Activated T-helper 2 cell treated with anti-CD3 and anti-CD28 coated beads, Interferon-gamma antibody, Interleukin-2, Interleukin-4, amounts not matched to agents 10 μg/mL and 5 μg/mL and 100 μg/mL, durations not matched to agents 14 hours and 24 hours and 36 hours (primary cell): ENCODE measurements at places on chromosomes 1 and 21. TPM values are rescaled to one million over a fixed set of nuclear protein-coding genes. Genes with fewer than 3 reads are reported as not detected.

GRCh38 chr1:150981805-150982712, at the start of gene ANXA9:
TSS of gene ANXA9 (plus strand) at chr1:150982292. CDS start at chr1:150983106, 814 bp downstream.
- H3K27me3 ChIP-seq = no peaks in the 10 kb centered on the region
- H3K27ac ChIP-seq = no peak within 1 kb of the TSS
- no peak for DNase-seq
- peaks cover 11% of the 10 kb centered on the region for H3K4me1 ChIP-seq

DNA sequence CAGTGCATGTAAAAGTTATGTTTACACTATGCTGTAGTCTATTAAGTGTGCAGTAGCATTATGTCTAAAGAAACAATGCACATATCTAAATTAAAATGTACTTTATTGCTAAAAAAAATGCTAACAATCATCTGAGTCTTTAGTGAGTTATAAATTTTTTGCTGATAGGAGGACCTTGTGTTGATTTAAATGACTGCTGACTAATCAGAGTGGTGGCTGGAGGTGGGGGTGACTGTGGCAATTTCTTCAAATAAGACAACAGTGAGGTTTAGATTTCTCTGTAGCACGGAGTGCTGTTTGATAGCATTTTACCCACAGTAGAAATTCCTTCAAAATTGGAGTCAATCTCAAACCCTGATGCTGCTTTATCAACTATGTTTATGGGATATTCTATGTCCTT, 37.0 kb downstream of the HS2ST1 start:
- H3K4me1 ChIP-seq = peaks cover 2% of the 10 kb centered on the region
- no peak overlapping the region for H3K4me3 ChIP-seq
- H3K27ac ChIP-seq = no peak overlapping the region
- DNase-seq = no peak
- no peaks in the 10 kb centered on the region for H3K27me3 ChIP-seq
- H3K36me3 ChIP-seq = no peaks in the 10 kb centered on the region

- no peak for DNase-seq
- no peak overlapping the region for H3K27ac ChIP-seq
- peaks cover 16% of the 10 kb centered on the region for H3K4me1 ChIP-seq
- no peak overlapping the region for H3K4me3 ChIP-seq
- H3K36me3 ChIP-seq = no peaks in the 10 kb centered on the region
These were observed 28.6 kb upstream of the ZNF496 start for GRCh38 chr1:247360116-247360898.

OTUD3 gene
- total RNA-seq = 10.0 and 12.6 TPM in 2 replicates

DNA sequence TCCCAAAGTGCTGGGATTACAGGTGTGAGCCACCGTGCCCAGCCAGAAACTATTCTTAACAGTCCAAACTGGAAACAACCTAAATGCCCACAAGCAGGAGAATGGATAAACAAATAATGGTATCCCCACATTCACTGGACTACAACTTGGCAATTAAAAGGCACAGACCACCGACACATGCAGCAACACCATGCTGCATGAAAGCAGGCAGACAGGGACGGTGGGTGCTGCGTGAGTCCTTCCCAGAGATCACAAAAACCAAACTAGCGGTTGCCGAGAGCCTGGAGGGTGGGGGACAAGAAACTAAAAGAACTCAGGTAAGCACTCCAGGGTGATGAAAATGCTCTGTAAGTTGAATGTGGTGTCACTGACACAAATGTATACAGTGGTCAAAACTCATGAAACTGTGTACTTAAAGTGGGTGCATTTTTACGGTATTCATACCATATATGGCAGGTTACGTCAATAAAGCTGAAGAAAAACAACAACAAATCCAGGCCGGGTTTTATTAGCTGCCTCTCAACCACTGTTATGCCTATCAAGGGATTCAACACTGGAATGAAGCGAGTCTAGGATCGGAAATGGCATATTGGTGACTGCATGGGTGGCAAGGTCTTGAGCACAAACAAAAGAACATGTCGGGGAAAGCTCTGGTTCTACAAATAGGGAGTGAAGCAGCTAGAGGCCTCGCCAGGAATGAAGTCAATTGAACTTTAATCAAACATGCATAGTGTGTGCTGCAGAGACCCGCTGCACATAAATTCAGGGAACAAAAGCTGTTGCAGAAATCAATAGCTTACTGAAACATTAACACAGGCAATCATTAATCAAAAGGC, 52.4 kb downstream of the SLC45A1 start:
- peaks cover 24% of the 10 kb centered on the region for H3K36me3 ChIP-seq
- peaks cover 13% of the 10 kb centered on the region for H3K4me1 ChIP-seq
- H3K27me3 ChIP-seq = no peaks in the 10 kb centered on the region
- DNase-seq = no peak
- no peak overlapping the region for H3K27ac ChIP-seq
- H3K4me3 ChIP-seq = no peak overlapping the region
